Activated CD4-positive, alpha-beta T cell treated with anti-CD3 and anti-CD28 coated beads, Interleukin-2, amount 10 ng/mL, durations not matched to agents 7 days and 5 days (primary cell): ENCODE measurements at places on chromosomes 2 and 18.

DNA sequence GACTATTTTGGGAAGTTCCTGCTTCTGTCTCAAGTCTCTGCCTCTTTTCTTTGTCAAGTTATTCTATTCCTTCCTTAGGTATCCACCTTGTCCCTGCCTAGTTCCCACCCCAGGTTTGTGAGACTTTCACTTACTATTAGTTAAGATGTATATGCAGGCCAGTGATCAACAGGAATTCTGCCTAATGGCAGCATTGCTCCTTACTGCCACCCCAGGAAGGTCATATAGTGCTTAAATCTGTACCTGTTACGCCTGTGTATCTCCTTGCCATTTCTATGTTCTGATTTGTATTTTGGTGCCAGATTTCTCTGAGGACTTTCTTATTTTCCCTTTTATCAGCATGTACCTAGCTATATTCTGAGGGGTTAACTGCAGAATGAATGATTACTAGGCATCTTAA is 746.0 kb upstream of the TMEFF2 start:
- no peak for DNase-seq

DNA sequence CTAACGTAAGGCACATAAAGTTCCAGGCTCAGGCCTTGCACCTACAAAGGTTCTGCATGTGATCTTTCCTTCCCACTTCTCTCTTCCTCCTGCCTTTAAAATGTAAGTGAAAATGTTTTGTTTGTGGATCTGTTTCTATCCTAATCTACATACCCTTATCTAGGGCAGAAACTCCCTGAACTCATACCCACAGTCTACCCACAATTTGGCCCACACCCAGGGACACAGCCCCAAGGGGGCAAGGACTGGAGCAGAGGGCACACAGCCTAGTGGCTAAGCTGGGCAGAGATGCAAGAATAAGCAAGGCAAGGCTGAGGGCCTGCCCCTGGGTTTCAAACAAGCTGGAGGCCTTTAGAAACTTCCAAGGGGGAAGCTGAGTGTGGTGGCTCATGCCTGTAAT is 71.0 kb downstream of the HS1BP3 start:
- DNase-seq = no peak

- no peak for DNase-seq
These were observed 331.5 kb downstream of the SLC4A3 start for GRCh38 chr2:219958941-219959340.

- no peak for DNase-seq
These were observed 312.0 kb downstream of the GPD2 start for GRCh38 chr2:156748221-156748620.

DNA sequence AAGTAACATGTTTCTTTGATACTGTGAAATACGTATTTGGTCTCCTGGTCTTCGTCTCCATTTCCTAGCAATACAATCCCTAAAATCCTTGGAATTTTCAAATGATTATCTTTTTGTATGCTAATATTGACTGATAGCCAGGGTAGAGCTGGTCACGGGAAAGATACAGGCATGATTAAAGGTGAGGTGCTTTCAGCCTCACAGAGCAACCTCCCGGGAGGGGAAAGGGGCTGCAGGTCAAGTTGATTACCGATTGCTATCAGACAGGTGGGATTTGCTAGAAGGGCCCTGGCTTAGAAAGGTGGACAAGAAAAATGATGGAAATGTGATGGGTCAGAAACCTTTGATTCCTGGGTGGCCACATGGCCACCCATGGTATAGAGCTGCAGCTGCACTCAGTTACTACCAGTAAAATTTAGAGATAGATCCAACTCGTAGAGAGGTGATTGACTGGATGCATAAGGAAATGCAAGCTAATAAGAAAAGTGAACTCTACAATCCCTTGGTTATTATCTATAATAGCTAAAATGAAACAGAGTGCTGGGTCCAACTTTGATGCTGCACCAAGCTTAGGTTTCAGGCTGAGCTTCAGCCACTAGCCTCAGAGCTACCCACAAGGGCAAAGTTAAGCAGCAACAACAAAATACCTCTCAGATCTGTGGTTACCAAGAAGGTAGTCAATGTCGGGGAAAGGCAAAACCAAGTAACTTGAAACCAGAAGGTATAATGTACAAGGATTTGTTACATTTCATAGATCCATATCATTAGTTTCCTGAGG is 15.3 kb downstream of the YPEL5 start:
- no peak for DNase-seq

- DNase-seq = no peak
These were observed 71.0 kb downstream of the DTNB start for GRCh38 chr2:25602333-25602723.

DNA sequence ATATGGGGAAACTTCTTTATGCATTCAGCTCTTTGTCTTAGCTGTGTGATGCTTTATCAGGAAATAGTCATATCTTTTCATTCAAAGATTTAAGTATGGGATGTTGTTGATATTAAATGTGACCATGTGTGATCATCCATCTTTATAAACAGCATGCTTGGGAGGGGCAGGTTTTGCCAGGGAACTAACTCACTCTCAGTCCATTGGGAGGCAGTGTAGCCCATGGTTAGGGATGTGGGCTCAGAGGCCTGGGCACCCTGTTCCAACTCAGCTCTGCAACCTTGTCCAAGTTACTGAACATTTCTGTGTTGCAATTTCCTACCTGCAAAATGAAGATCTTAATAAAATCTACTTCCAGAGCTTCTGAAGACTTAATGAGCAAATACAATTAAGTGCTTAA is 92.0 kb upstream of the BCL2L11 start:
- DNase-seq = no peak

DNA sequence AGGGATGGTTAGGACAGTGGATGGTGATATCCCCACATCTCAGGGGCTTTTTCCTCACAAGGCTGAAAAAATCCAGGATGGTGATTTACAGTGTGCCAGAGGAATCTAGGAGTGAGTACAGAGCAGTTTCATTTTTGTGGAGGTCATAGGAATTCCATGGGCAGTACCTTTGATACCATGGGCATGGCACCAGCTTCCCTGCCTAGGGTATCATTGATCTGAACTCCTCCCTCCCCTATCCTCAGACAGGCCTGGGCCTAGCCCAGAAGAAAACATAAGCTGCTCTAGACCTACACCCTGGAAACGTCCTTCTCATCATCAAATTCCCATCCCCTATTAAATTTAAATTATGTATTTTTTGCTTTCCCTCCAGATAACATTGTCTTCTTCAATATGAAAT is 136.3 kb upstream of the KLHL29 start:
- DNase-seq = no peak

- no peak for DNase-seq
These were observed 125.5 kb downstream of the MARCHF4 start for GRCh38 chr2:216246766-216247165.

GRCh38 chr2:21415234-21415633 is 291.5 kb downstream of the TDRD15 start:
- DNase-seq = no peak

- peak; percentile 47 for DNase-seq
These were observed 70.5 kb upstream of the PPP1CB start for GRCh38 chr2:28681158-28681571.

GRCh38 chr2:163719331-163719730 is 16.5 kb downstream of the FIGN start:
- no peak for DNase-seq

DNA sequence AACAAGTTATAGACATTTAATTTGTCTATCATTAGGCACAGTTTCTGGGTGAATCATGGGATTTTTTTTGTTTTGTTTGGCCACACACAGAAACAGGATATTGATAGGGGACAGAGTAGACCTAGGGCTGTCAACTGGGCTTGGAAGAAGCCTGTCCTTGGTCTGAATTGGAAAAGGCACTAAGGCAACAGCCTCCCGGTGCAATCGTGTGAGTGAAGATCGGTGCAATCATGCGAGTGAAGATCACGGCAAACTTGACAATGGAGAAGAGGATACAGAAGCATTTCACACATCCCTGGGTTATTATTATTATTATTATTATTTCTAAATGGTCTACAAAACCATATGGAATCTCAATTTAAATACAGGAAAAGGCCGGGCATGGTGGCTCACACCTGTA is 94.5 kb downstream of the ACKR3 start:
- DNase-seq = no peak

- peak; percentile 20 for DNase-seq
These were observed 36.6 kb downstream of the POMC start for GRCh38 chr2:25131567-25132298.

DNA sequence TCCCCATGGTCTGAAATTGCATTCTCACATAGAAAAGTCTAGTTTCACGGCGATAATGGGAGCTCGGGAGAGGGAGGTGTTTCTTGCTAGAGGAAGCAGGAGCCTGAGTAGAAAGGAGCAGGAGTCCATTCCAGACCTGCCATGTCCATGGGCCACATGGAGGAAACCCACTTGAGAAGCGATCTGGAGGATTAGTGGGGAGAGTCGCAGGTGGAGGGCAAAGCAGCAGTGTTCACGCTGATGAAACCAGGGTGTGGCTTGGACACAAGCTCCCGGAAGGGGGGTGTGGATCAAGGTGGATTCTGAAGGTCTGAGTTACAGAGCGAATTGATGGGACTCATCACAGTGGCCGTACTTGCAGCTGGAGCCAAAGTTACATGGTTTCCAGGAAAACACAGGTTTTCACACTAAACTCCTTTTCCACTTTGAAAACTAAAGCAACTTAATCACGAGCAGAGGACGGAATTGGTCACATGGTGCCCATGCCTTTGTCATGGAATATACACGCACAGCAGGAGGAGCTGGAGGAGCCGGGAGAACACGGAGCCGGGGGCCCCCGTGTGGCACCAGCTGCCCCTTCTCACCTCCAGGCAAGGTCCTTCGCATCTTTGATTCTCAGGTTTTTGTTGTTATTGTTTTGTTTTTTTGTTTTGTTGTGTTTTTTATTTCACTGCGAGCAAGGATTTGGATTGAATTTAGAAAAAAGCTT is 255.1 kb upstream of the MYT1L start:
- no peak for DNase-seq

DNA sequence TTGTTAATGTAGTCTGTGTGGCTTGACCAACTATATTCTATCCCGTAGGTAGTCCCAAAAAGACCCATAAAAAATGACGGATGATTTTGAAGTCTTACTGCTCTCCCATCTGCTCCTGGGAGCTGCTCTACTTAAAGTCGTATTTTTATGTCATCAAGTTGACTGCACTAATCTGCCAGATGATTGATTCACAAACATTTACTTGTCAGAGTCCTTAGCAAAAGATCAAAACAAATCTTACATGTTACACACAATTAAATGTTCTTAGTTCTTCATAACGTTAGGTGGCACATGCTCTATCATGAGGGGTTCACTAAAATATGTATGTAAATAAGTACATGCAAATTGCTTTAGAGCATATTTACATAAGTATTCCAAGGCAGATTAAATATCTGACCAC is 498.3 kb upstream of the LRRTM4 start:
- no peak for DNase-seq

- no peak for DNase-seq
These were observed 290.4 kb upstream of the TNP1 start for GRCh38 chr2:217150236-217150635.

DNA sequence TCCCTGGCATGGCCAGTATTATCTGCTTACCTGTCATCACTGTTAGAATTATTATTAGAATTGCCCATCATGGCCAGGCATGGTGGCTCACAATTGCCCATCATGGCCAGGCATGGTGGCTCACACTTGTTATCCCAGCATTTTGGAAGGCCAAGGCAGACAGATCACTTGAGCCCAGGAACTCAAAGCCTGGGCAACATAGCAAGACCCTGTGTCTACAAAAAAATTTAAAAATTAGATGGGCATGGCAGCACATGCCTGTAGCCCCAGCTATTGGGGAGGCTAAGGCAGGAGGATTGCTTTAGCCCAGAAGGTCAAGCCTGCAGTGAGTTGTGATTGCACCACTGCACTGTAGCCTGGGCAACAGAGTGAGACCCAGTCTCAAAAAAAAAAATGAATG is 27.4 kb upstream of the ID2 start:
- no peak for DNase-seq

DNA sequence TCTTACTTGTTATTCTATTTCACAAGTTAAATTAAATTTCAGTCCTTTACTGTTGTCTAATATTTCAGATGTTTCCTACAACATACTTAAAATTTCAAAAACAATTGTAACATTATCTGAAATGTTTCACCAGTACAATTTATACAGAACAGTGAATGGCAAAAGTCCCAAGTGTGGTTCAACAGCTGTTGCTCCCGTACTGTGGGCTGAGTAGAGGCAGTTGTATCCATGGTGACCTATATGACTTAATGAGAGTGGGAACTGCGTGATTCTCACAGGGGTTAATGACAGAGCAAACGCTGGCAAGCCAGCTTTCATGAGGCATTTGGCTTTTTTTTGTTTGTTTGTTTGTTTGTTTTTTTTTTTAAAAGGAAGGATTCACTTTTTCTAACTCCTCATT is 5.3 kb upstream of the PLCL1 start:
- DNase-seq = no peak

DNA sequence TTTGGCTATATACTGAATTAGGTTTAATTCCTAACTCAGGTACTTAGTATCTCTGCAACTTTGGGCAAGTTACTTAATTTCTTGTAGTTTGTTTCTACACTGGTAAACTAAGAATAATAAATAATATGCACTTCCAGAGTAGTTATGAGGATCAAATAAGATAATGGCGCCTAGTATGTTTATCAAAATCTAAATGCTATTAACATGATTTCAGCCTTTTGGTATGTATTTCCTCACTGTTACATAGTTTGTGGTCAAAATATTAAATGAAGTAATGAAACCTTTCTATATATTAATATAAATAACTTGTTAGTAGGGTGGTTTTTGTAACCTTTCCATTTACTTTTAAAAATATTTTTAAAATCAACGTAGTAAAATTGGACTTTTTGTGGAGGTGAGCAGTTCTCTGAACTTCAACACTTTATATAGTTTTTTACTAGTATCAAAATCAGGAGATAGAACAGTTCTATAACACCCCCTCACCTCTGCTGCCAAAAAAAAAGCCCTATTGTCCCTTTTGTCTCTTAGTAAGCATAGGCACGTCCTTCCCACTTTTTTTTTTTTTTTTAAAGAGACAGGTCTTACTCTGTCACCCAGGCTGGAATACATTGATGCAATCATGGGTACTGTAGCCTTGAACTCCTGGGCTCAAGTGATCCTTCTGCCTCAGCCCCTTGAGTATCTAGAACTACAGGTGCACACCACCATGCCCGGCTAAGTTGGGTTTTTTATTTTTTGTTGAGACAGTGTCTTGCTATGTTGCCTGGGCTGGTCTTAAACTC is 44.8 kb downstream of the RAB3GAP1 start:
- no peak for DNase-seq

DNA sequence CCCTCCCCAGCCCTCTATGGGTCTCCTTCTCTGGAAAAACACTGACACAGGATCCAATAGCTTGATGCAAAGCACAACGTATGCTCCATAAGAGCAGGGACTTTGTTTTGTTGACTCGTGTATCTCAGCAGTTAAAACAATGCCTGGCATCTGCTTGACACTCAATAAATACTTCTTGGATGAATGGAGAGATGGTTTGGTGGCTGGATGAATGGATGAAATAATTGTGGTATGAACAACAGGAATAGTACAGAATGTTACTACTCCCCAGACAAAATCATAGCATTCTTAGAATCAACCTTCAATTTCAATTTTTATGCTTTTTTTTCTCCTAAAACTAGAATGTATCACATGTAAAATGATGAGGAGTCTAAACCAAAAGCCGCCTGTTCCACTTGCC is 57.4 kb downstream of the KCNE4 start:
- no peak for DNase-seq

GRCh38 chr18:37443325-37444055 is 122.1 kb downstream of the CELF4 start:
- DNase-seq = no peak
